Putamen (tissue), 1 donor: ENCODE measurements at places on chromosomes 6 and 20.

DNA sequence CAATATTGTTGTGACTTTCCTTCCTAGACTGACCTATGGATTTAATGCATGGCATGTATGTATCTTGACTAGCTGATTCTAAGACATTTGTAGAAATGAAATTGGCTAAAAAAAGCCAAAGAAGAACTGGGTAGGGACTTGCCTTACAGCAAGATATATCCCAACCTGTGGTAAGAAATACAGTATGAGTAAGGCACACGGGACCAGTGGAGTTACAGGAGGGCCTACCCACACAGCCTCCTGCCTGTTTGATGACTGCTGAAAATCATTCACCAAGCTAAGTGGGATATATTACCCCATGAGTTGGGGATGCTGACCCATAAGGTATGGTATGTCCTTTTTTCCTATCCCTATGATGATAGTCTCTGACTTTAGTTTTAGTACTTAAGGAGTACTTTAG lies 112.2 kb downstream of the INSM1 start:
- DNase-seq, result no peak

- DNase-seq, result no peak
Observed at GRCh38 chr20:1845163-1845523, 50.1 kb upstream of the SIRPA start.

DNA sequence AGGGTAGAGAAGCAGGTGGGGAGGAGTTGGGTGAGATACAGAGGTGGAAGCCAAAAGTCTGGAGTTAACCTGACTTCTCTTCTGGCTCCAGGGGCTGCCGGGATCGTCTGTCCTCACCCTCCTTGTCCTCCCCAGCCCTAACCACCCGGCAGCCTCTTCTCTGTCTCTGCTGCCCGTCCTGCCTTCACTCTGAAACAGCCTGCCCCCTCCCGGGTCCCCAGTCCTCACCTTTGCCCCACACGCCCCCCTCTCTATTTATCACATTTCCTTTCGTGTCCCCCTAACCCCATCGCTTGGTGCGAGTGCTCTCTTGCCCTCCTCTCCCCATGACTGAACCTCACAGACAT lies 5.7 kb downstream of the RING1 start:
- no peak for DNase-seq

DNA sequence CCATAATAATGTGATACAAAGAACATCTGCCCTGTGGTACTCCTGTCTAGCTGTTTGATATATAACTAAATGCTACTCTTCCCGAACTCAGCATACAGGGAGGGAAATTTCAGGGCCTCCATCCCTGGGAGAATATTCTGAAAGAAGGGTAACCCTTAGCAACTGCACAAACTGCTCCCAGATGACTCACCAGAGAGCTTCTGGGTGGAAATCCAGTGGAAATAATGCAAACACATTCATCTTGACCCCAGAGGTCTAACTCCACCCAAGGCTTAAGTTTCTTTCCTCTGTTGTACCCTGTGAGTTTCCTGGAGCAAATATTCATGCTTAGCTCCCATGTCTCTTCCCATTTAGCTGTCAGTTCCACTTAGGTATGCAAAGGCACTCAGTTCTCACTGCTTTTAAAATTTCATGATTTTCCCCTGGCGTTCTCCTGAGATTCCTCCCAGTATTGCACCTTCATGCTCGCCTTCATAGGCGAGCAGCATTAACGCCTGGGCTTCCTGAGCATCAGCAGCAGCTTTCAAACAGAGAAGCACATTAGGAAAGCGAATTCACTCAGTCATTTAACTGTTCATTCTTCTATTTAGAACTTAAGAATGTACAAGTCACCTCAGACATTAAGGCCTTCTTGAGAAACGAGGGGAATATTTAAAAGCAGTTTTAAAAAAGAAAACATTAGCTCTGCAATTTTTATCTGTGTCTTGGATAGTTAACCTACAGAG lies 43.8 kb upstream of the LAMA4 start:
- DNase-seq, result no peak

DNA sequence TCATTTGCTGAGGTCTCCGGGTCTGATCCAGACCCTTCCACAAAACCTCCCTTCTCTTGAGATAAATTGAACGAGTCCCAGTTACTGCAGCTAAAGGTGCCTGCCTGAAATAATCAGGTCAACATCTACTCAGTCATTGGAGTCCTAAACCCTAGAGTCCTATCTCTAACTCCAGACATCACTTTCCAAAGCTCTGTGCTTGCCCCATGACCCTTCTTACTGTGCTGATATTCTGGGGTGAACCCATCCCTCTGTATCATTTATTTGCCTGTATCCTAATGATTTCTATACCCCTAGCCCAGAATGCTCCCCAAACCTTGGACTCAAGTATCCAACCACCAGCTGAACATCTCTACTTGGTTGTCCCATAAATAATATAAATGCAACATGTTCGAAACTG lies 35.7 kb downstream of the CD83 start:
- no peak for DNase-seq

GRCh38 chr20:23517719-23518118 lies 26.8 kb downstream of the CST8 start:
- DNase-seq, result no peak

- no peak for DNase-seq
Observed at GRCh38 chr20:37945091-37945547, 42.2 kb downstream of the VSTM2L start.

DNA sequence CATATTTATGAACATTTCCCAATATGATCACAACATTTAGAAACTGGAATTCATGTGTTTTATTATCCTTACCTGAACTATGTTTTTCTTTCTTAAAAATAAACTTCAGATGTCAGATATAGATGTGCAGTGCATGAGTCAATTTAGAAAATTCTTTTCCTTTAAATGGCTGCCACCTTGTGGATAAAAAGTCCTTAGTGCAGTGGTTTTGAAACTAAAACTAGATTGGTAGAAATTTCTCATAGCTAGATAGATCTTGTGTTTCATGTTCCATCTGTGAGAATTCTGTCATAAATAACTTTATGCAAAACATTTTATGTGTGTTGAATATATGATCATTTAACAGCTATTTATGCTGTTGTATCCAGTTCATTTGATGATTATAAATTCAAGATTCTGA lies 134.9 kb downstream of the KLHL32 start:
- DNase-seq, result no peak

DNA sequence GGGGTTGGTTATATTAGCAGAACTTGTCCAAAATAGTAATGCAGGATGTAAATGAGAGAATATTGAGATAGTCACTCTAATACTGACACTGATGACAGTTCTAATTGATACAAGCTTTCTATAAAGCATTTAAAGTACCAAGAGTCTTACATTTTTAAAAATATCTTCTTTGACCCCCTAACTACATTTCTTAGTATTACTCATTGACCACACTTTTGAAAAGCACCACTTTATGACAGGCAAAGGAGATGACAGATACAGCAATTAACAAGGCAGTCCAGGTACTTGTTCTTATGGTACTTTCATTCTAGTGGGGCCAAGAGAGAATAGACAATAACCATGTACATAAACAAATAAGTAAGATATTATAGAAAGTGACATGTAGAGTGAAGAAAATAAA lies 139.4 kb upstream of the EYA4 start:
- DNase-seq, result no peak

- no peak for DNase-seq
Observed at GRCh38 chr6:137883400-137884148, 16.5 kb downstream of the TNFAIP3 start.

DNA sequence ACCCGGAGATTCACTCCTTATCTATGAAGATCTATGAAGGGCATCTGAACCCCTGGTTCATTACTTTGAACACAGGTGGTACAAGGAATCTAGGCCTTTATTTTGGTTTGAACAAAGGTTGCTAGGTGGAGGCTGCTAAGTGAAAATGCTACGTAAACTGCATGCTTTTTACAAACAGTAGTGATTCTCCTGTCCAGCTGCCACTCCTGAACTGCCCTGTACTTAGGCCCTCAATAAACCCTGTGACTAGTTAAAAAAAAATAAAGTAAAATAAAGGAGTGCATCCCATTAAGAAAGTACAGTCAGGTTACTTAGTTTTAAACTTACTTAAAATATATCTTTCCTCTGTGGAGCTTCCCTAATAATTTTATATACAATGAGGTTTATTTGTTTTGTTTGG lies 27.7 kb upstream of the ARG1 start:
- DNase-seq, result no peak

DNA sequence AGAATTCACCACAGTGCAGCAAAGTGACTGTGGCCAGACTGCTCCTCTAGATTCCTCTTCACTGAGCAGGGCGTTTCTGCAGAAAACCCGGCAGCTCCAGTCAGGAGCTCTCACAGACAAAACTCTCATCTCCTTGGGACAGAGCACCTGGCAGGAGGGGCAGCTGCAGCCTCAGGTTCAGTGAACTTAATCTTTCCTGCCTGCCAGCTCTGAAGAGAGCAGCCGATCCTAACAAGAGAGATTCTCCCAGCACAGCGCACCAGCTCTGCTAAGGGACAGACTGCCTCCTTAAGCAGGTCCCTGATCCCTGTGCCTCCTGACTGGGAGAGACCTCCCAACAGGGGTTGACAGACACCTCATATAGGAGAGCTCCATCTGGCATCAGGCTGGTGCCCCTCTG lies 1065.5 kb downstream of the GRIK2 start:
- DNase-seq, result no peak

GRCh38 chr20:45545754-45546453 lies 1.3 kb downstream of the EPPIN start:
- no peak for DNase-seq

- DNase-seq, result no peak
Observed at GRCh38 chr6:169533301-169534038, 168.4 kb downstream of the WDR27 start.
